ENCODE measurements at places on chromosomes 7 and 10.

GRCh38 chr10:101123085-101123814 is 7.8 kb upstream of the TLX1 start:
- peak; percentile 6 for DNase-seq

DNA sequence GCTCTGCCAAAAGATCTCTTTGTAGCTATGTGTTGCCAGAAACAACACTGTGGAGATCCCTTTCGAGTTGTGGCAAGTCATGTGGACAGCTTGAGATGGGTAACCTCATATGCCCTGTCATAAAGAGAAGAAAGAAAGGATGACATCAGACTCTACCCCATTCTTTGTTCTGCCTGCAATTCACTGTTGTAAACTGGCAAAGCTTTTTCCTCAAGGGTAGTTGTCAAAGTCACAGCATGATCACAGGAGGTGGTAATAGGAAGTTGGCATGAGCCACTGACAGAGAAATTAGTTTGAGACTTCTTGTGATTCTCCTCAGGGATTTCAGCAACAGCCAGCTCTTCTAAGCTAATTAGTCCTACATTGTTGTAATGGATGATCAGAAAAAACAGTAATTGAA is 19.4 kb upstream of the MINDY3 start:
- no peak for DNase-seq

- peak; percentile 91 for DNase-seq
These were observed 89.2 kb downstream of the PAXIP1 start for GRCh38 chr7:154913638-154914307.

DNA sequence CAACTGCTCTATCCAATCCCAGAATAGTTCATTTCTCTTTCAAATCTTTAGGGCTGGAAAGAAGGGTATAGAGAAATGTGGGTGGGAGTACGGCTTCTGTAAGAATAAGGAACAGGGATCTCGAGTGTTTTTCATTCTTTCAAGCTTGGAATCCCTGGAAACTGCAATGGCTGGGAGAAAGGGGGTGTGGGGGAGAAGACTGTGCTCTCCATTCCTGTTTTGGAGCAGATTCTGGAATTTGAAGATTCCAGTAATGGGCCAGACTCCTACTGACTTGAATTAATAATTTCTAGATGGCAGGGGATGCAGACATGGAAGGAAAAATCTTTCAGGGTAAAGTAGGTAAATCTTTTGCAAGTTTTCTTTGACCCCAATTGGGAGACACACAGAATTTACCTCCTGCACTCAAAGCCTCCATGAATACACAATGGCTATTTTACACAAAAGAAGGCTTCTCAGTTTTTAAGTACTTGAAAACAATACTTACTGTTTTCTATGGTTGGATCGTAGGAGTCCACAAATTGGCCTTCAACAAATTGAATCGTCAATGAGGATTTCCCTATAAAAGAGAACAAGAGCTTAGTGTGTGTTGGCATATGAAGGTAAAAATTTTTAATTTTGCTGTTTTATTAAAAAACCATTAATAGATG is 29.1 kb downstream of the RHEB start:
- no peak for DNase-seq

DNA sequence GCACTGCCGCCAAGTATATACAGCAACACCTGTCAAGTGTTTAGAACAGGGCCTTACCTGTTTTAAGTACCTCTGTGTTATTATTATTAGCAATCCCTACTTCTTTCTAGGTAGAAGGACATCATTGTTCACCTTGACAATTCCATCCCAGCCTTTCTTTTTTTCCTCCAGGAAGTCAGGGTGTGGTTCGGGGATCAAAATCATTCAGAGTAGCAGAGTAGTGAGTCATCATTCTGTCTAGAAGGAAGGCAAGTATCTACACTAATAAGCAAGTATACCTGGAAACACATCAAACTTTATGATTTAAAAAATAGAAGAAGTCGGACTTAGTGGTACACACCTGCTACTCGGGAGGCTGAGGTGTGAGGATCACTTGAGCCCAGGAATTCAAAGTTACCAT is 25.5 kb upstream of the CAPZA2 start:
- peak; percentile 29 for DNase-seq

DNA sequence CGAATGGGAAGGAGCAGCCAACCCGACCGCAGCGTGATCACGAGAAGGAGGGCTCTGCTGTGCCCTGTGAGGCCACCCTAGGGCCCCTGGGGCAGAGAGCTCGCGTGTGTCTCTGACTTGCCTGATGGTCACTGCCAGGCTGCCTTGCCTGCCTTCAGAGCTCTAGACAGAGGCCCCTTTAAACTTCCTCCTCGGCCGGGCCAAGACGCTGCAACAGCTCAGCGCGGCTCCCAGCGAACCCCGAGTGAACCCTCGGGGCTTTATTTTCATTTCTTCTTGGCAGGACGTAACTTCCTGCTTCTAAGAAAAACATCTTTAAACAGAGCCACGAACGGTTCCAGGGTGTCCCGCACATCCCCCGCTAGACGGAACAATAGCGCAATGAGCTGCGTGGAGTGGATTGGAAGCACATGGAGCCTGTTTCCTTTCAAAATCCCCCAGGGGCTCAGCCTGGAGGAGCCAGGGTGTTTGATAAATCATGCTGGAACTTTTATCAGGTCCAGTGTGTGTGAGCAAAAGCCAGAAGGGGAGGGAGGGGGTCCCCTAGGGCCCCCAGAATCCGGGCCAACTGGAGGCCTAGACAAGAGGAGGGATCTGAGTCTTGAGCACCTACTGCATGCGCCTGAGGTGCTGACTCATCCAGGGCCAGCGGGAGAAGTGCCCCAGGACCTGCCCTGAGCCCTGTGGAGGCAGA is 134.1 kb upstream of the GDF10 start:
- peak; percentile 42 for DNase-seq

DNA sequence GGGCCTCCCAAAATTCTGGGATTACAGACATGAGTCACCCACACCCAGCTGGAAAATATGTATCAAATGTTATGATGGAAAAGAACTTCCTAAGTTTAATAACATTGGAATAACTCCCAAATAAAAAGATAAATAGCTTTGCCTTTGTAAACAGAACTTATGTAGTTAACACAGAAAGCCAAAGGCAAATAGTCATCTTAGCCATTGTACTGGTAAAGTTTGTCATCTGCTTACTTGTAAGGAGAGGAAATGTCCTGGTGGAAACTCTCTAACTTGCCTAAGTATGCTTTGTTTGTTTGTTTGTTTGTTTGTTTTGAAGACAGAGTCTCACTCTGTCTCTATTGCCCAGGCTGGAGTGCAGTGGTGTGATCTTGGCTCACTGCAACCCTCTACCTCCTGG is 23.8 kb upstream of the TPST1 start:
- DNase-seq: no peak

DNA sequence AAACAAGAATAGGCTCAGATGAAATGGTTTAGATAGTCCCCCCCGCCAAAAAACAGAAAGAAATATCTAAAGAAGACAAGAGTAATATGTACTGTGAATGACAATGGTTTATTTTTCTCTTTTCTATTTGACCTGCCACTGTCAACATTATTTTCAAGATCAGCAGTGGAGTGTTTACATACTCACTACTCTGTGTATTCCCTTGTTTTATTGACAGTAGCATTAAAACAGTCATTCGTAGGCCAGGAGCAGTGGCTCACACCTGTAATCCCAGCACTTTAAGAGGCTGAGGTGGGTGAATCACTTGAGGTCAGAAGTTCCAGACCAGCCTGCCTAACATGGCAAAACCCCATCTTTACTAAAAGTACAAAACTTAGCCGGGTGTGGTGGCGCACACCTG is 245.3 kb upstream of the SLC26A5 start:
- no peak for DNase-seq

DNA sequence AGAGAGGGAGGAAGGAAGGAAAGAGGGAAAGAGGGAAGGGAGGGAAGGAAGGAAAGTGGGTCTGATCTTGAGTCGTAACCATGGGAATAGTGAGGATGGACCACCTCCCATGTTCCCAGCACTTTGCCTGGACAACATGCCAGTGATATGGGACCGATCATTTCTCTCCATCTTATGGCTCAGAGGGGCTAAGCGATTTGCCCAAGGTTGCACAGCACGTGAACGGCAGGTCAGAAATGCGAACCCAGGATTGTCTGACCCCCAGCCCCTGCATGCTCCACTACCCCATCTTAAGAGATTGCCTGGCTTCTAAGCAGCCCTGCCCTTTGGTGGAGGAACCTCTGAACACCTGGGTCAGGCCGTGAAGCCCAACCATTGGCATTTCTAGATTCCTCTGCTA is 109.0 kb upstream of the CARD11 start:
- no peak for DNase-seq

DNA sequence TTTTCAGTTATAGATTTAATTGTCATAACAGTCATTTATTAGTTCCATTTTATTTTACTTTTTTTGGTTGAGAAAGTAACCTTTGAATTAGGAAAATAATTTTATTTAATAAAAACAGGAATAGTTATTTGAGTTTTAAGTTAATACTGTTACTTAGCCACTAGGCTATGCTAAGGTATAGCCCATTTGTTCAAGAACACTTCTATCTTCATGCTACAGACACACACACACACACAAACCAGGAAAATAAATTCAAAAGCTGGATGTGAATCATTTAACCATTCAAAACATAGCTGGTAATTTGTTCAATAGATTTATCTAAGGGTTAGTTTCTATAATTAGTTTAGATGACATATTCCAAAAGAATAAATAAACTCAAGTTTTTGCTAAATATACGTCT is 148.4 kb downstream of the RNF133 start:
- DNase-seq: no peak

DNA sequence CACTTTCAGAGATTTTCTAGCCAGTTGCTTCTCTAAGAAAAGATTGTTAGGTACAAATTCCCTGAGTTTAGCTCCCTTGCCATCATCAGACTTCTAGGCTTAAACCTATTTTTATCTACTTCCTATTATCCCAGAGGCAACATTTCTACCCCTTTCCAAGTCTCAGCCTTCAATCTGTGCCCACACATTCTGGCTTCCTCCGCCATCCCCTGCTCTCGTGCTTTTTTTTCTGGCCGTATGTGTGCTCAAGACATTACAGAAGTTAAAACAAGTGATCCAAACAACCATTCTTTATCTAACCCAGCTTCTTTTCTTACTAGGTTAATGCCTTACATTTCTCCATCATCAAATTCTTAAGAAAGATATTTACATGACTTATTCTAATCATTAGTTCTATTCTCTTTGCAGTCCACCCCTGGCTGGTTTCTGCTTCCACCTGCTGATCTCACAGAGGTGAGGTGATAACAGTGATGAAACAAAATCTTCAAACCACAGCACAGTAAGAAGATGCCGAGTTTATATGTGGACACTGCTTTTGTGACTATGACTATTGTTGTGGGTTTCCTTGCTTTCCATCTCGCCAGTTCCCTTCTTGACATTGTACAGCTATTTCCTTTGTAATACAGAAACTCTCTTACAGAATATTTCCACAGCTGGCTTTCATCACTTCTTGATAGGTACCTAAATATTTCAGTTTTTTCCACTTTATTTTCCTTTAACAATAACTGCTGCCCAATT is 18.3 kb upstream of the CDK6 start:
- DNase-seq: no peak

Measured in Calu3 (cell line).